ENCODE measurements at places on chromosomes 12 and 14. TPM values are rescaled to one million over a fixed set of nuclear protein-coding genes. Genes with fewer than 3 reads are reported as not detected.

DNA sequence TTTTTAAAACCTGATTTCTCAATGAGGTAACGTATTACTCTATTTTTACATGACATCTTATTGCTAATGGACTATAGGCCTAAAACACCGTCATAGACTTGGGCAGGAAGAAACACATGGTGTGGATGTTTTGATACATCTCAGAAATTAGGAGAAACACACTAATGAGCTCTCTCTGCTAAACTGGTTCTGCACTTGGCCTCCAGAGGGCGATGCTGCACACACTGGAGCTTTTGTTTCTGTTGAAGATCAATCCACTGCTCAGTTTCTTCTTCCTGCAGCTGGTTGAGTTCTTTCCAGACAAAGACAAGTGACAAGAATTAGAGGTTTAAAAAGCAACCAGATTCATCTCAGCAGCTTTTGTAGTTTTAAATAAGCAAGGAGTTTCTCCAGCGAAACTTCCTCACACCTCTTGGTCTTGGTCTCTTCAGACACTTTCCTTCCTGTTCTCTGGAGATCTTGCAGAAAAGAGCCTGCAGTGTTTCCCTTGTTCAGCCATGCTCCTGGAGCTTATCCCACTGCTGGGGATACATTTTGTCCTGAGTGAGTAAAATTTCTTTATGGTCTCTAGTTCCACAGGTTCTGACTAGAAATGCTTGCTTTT lies 178.5 kb upstream of the OR4E1 start:
- peak; percentile 22 for DNase-seq

GRCh38 chr14:79841433-79841832 lies 369.9 kb downstream of the DIO2 start:
- no peak for DNase-seq

- peak; percentile 47 for DNase-seq
These were observed 87.1 kb downstream of the FBXL14 start for GRCh38 chr12:1507308-1507707.

The BATF gene
- not detected for total RNA-seq

- DNase-seq = no peak
These were observed 108.8 kb upstream of the ARHGAP5 start for GRCh38 chr14:31968107-31968810.

DNA sequence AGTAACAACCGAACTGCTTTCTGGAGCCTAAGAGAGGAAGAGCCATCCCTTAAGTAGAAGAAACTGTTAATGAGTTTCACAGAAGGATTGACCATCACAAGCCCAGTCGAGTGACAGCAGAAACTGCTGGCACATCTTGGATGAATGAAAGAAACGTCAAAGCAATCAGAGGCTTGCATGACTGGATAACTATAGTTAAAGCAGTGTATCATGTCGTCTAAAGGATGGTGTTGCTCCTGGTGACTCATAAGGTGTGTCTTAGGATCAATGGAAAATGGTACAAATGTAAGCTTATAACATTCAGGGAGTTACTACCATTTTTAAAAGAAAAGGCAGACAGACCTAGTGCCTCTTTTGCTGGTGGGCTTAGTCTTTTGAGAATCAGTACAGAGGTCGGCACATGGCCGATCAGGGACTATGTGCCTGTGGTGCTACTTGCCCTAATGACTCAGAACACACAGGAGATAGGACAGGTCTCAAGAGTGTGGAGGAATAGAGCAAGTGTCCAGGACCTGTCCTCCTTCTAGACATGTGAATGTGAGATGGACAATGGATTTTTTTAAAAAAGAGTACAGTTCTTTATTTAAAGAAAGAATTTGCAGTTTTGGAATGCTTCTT lies 55.7 kb downstream of the TMX1 start:
- DNase-seq = no peak

DNA sequence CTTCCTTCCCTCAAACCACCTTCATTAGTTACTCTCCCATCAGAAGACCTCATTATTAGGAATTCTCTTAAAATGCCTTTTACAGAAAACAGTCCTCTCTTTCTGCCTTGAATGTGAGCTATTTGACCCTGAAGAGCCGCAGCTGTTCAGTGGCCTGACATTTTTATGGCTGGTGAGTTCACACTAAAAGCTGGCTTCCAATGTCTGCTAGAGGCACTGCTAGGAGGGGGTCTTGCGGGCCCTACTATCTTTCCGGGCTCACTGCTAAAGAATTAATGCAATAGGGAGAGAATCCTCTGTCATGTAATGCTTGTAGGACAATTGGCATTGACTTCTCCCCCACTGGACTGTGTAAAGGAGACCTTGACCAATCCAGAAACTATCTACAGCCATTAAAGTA lies 87.7 kb downstream of the GPR135 start:
- no peak for DNase-seq

The KRT3 gene
- total RNA-seq = not detected

DNA sequence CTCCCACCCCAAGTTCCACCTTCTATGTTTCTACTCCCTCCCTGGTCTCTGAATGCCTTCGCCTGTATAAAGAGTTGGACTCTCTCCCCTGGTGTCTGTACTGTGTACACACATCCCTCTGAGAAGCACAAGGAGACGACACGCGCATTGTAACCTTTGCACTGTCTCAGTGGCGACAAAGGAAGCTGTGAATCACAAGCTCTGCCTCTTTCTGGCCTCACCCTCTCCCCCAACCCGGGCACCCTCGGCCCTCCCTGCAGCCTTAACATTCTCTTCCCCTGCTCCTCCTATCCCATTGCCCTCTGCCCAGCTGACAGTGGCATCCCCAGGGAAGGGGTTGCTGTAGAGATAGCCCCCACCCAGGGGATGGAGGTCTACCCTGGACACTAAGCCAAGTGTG lies 2.5 kb upstream of the SMARCD1 start:
- no peak for DNase-seq

The CSRP2 gene
- 99.2 TPM for total RNA-seq

The EML1 gene
- total RNA-seq = 19.1 TPM

The ZFP36L1 gene
- 47.8 TPM for total RNA-seq

GRCh38 chr12:19867151-19867550 lies 427.9 kb downstream of the AEBP2 start:
- no peak for DNase-seq

The PAH gene
- total RNA-seq = 0.42 TPM

DNA sequence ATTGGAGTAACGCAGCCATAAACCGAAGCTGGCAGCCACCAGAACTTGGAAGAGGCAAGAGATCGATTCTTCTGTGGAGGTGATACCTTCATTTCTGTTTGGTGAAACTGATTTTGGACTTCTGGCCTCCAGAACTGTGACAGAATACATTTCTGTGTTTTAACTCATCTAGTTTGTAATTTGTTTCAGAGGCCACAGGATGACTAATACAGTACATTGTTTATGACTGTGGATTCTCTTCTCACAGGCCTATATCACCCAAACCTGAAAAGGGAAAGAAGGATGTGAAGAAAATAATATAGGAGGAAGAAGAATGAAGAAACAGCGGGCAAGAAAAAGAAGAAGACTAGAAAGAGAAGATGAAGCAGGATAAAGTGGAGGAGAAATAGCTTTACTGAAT lies 263.8 kb upstream of the DIO2 start:
- no peak for DNase-seq

The BTBD7 gene
- total RNA-seq = 17.7 TPM

DNA sequence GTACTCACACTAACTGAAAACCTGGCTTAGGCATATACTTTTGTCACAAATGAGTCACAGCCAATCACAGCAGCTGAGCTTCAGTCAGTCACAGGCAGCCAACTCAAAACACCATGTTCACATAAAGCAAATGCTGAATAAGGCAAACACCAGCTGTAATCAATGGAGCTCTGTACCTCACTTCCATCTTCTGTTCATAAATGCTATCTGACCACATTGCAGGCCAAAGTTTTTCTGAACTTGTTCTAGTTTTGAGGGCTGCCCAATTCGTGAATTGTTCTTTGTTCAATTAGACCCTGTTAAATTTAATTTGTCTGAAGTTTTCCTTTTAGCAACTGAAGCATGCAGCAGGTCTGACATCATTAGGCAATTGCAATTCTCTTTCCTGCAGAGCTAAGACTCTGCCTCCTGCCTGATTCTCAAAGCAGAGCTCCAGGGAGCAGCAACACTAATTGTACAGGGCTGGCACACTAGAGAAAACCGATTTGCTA lies 129.9 kb downstream of the WIF1 start:
- DNase-seq = no peak

The LPAR5 gene
- total RNA-seq = not detected

GRCh38 chr12:105911966-105912365 lies 226.8 kb downstream of the NUAK1 start:
- no peak for DNase-seq

GRCh38 chr14:85336817-85337216 lies 193.1 kb upstream of the FLRT2 start:
- no peak for DNase-seq

DNA sequence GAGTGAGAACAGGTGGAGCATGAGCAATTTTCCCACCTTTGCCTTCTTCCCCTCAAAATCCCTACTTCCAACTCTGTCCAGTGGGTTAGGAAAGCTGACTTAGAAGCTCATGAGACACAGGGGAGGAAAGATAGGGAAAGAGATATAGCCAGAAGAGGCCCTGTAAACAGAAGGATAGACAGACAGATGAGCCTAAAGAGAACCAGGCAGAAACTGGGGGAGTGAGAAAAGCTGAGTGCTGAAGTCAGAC lies 5.0 kb downstream of the AJUBA start:
- DNase-seq = no peak

All from H7 (cell line).